ENCODE measurements at places on chromosomes 16 and 17. TPM values are rescaled to one million over a fixed set of nuclear protein-coding genes. Genes with fewer than 3 reads are reported as not detected.

CA5A gene
- total RNA-seq: not detected

CA4 gene
- total RNA-seq: not detected

DHRS7B gene
- 13.8 TPM for total RNA-seq

LGALS9C gene
- total RNA-seq: not detected

EPX gene
- not detected for total RNA-seq

TBC1D3E gene
- not detected for total RNA-seq

ZNF469 gene
- total RNA-seq: 0.63 TPM

DUSP3 gene
- total RNA-seq: 38.2 TPM

CCL8 gene
- not detected for total RNA-seq

TPSD1 gene
- not detected for total RNA-seq

TBC1D3G gene
- not detected for total RNA-seq

PLA2G10 gene
- not detected for total RNA-seq

KRT38 gene
- not detected for total RNA-seq

KRT17 gene
- not detected for total RNA-seq

HIGD1B gene
- total RNA-seq: 1.3 TPM

C1QTNF8 gene
- 0.63 TPM for total RNA-seq

KRT28 gene
- not detected for total RNA-seq

CIBAR2 gene
- total RNA-seq: not detected

CMTM2 gene
- total RNA-seq: not detected

ABCC12 gene
- total RNA-seq: 1.3 TPM

BAIAP3 gene
- total RNA-seq: 9.1 TPM

MYOCD gene
- under 0.01 TPM for total RNA-seq

CCL17 gene
- not detected for total RNA-seq

CHST4 gene
- not detected for total RNA-seq

AATK gene
- 12.5 TPM for total RNA-seq

ADAD2 gene
- not detected for total RNA-seq

HS3ST3B1 gene
- 0.94 TPM for total RNA-seq

ARHGDIG gene
- 60.1 TPM for total RNA-seq

EMP2 gene
- 3.1 TPM for total RNA-seq

AMDHD2 gene
- 30.4 TPM for total RNA-seq

All from parietal lobe (tissue), 2 donors.